ENCODE measurements at places on chromosomes 7 and 10.

GRCh38 chr10:103333934-103334520 is 16.9 kb downstream of the PCGF6 start:
- DNase-seq, result no peak

DNA sequence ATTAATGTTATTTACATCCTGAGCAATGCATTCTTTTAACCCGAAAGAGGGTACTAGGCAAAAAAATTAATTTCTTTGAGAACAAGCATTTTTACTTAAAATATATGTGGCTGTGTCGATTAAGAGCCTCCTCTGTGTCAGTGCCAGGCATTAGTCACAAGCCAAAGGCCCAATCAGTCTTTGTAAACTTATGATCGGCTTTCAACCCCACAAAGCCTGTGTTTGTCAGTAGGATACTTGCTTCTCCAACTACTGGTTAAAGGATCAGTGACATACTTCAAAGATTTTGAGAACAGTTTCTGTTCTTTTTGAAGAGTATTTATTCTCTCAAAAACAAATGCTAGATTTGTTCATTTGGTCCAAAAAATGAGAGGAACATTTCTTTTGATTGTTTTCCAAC is 159.3 kb downstream of the NRCAM start:
- no peak for DNase-seq

- no peak for DNase-seq
Measured at GRCh38 chr10:34768261-34768971, 46.7 kb downstream of the PARD3 start.

DNA sequence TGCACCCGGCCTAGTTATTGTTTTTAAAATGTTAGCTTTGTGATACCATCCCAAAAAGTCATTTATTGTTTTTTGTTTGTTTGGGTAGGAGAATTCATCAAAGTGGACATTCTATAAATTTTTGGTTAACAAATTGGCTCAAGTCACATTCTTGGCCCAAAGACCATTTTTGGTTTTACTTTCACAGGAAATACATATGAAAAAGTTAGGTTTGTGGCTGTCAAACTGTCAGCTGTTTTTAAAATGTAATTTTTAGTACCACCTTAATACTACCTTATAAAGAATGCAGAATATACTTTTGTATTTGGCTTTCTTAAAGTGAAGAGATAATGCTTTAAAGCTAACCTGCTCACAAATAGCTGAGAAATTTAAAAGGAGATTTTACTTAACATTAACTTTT is 25.1 kb downstream of the TMEM168 start:
- DNase-seq, result no peak

- no peak for DNase-seq
Measured at GRCh38 chr7:88355011-88355410, 48.3 kb upstream of the STEAP4 start.

DNA sequence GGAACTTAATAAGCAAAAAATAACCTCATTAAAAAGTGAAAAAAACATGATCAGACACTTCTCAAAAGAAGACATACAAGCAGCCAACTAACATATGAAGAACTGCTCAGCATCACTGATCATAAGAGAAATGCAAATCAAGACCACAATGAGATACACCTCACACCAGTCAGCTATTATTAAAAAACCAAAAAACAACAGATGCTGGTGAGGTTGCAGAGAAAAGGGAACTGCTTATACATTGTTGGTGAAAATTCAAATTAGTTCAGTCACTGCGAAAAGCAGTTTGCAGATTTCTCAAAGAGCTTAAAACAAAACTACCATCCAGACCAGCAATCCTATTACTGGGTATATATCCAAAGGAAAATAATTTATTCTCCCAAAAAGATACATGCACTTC is 513.3 kb downstream of the MDFIC start:
- DNase-seq, result no peak

GRCh38 chr7:147182874-147183273 is 1066.3 kb downstream of the CNTNAP2 start:
- DNase-seq, result no peak

- DNase-seq, result no peak
Measured at GRCh38 chr10:49734676-49735075, 27.4 kb downstream of the OGDHL start.

- no peak for DNase-seq
Measured at GRCh38 chr10:6222755-6223154, 20.0 kb downstream of the PFKFB3 start.

DNA sequence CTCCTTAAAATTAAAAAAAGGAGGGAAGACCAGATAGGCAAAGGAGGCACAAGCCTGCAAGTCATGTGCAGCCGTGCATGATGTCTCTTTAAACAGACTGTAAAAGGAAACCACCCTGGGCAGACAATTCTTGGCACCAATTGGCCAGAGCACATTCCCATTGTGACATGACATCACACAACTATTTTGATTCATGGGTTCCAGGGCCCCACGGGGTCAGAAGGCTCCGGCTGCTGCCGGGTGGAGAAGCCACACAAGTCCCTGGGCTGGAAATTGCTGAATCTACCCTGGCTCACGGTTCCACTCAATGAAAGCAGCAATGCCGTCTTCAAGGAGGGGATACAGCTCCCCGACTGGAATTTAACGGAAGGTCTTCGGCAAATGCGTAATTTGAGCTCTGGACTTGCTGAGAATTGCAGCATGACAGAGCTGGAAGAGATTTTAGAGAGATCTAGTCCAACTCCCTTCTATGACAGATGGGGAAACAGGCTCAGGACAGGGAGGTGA is 140.5 kb downstream of the PRKAG2 start:
- DNase-seq, result no peak

DNA sequence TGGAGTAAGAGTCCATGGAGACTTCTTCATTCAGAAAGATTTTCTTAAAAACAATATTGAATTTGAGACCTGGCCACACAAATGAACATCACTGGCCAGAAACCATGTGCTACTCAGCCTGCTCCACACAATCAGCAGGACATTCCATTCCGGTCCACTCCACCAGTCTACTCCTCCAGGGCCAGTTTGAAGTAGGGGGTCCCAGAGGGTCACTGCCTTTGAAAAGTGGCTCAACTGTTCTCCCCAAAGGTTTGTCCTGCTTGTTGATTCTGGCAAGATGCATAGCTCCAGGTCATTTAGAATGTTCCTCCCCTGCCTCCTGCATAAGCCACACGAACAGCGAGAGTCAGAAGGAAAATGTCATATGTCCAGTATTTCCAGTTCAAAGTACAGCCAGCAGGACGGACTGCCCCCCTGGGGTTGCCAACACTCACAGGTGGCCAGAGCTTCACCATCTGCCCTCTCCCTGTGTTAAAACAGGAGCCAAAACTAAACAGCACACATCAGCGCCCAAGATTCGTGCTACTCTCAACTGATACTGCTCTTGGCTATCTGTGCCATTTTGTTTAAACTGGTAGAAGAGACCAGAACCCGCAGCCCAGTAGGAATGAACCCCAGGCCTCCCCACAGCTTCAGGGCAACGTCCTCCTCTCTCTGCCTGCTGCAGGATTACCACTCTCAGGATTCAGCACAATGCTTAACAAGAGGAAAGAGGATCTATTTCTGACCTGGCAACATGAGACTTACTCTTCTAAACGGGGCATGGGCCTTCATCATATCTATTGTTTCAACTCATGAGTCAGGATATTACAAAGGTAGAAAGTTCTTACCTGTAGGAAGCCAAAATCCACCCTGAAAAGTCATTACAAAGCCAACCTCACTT is 11.3 kb downstream of the GRB10 start:
- no peak for DNase-seq

- no peak for DNase-seq
Measured at GRCh38 chr7:92042056-92042737, 92.1 kb downstream of the CYP51A1 start.

DNA sequence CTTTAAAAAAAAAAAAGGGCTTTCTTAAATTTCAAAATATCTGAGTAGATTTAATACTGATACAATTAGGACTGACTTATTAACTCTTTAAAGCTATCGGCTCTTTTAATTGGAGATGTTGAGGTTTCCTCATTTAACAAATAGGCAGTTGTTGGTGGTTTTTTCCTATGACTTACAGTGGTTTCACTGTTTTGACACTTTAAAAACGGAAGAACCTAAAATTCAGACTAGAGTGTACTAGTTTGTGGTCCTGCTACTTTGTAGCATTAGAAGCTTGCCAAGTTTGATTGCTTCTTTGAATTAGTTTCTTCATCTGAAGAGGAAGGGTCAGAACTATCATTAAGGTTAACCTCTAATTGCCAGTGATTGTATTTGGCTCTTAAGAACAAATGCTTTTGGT is 27.7 kb downstream of the CUL1 start:
- DNase-seq, result no peak

- no peak for DNase-seq
Measured at GRCh38 chr7:120806669-120807068, 51.3 kb downstream of the TSPAN12 start.

DNA sequence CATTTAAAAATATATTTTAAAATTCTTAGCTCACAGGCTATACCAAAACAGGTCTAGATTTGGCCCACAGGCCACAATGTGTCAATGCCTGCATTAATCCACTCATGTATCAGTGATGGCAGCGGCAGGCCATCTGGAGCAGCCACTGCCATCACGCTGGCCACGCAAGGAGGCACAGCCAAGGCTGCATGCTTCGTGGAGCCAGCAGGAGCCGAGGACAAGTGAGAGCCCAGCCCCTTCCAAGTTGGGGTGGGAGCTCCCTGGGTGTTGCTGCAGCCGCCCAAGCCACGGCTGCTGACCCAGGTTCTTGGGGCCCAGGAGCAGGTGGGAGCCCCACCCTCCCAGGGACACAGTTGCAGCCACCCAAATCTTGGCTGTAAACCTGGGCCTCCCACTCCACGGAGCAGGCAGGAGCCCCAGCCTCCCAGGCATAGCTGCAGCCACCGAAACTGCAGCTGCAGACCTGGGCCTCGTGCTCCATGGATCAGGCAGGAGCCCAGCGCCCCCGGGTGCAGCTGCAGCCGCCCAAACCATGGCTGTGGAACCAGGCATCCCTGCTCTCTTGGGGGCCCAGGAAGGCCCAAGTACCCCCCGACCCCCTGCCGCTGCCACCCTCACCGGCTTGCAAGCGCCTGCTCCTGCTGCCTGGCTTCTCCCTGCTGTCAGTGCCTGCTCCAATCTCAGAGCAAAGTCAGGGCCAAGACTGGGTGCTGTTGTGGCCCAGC is 87.3 kb upstream of the CACUL1 start:
- no peak for DNase-seq

DNA sequence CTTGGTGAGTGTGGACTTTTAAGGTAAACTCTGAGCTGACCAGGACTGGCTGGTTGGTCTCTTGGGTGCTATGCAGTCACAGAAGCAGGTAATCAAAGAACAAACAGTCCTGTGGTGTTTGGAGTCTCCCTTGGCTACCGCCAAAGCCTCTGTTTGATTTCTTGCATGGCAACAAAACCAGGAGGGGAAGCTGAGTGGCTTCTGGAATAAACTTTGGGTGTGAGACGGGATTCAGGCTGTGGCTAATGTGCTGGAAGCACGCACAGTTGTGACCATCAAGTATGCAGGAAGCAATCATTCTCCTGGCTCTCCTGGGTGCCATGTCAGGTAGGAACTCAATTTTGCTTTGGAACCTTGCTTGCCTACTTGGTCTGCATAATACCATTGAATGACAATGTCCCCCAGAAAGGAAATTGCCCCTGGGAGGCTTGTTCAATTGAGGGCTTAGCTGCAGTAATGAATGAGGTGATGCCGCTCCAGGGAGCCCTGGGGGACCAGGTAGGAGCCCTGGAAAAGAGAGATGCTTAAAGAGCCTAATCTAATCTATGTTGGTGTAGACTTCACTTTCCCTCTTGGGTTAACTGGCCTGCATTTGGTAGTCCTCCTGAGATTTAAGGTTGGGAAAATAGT is at the start of gene CDHR3:
Gene CDHR3 (plus strand): TSS at position 227 of the 630 bp plus-strand sequence. CDS start 55 bp downstream, at position 282.
- no peak for DNase-seq

- DNase-seq, result no peak
Measured at GRCh38 chr10:13527864-13528122, 1.0 kb downstream of the BEND7 start.

- DNase-seq, result no peak
Measured at GRCh38 chr10:24262929-24263590, 54.1 kb downstream of the KIAA1217 start.

DNA sequence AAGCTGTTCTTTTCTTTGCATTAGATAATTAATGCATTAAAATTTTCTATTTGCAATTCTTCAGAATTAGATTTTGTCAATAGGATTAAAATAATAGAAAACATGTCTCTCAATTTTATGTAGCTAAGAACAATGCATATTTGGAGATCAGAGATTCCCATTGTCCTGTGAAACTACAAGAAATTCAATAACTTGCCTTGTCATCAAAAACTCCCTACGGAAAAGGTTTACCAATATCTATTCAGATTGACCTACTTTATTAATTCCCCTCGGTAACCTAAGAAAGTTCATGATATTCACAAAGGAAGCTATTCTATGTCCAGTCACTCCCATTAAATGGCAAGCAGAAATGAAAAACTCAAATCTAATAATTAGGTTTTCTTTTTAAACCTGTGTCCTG is 172.6 kb downstream of the SEMA3A start:
- no peak for DNase-seq

DNA sequence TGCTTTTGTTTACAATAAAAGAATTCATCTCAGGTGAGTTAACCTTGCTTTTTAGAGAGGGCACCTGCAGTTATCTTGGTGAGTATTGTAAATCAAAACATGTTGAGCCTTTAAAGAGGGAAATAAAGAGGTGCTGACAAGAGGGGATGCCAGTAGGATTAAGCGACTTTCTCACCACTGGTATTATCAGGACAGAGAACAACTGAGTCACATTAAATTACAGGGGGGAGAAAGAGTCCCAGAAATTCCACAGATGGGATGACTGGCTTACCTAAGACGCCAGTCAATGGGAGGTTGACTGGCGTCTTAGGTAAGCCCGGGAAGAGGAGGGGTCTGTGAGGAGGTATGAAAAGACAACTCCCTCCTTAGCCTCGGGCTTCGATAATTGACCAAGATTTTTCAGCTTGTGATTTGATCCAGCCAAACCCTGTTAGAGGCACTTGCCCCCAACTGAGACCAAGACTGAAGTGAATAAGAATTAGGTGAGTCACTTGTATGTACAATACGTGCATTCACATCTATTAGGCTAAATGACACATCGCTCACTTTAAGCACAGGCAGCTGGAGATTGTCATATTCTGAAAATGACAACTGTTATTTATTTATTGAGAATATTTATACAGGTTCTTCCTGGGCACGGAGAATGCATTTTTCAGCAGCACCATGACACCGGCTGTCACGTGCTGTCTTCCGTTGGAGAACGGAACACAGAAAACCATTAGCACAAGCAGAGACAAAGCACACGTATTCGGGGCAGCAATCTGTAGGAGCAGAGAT is 117.6 kb downstream of the SEM1 start:
- DNase-seq, result no peak
